ENCODE measurements at places on chromosomes 2 and 18.

GRCh38 chr18:4511166-4511565 is 56.1 kb upstream of the DLGAP1 start:
- DNase-seq: no peak

- DNase-seq: peak; percentile 91
Observed at GRCh38 chr2:69253611-69254301, 133.3 kb downstream of the GFPT1 start.

GRCh38 chr2:85971366-85971765 is 82.6 kb upstream of the ST3GAL5 start:
- peak; percentile 19 for DNase-seq

DNA sequence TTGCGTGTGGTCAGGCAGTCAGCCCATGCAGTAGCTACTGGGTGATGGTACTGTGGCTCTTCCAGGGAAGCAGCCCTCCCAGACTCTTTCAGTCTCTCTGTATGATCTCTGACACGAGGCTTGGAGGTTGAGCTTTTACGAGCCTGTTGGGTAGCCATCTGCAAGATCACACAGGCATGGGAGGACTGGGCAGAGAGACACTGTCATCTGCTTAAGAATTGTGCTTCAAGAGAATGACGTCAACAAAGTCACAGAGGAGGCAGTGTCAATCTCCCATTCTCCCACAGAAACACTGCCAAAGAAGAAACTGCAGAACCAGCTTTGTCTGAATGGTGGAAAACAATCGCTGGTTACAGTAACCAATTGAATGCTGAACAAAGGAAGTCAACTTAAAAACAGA is 78.4 kb upstream of the MC2R start:
- no peak for DNase-seq

DNA sequence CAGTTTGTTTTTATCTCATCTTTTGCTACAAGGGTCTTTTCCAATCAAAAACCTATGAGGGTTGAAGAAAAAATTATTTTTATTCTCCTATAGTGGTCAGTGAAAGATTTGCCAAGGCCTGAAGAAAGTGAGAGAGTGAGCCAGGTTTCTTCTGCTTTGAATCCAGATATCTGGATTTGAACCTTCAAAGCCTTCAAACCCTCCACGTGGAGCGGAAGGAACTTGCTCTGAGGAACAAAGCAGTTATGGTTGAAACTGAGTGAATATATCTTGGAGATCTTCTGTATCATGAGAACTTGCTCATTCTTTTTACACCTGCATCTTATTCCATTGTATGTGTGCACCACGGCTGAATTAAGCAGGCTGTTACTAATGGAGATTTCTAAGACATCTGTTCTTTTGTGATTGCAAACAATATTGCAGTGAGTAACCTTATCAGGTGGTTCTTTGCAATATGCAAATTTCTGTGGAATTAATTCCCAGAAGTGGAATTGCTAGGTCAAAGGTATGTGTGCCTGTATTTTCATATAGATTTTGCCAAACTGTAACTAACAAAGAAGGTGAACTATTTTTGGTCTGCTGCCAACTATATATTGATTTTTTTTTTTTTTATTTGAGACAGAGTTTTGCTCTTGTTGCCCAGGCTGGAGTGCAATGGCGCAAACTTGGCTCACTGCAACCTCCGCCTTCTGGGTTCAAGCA is 147.9 kb downstream of the B3GNT2 start:
- DNase-seq: peak; percentile 12

DNA sequence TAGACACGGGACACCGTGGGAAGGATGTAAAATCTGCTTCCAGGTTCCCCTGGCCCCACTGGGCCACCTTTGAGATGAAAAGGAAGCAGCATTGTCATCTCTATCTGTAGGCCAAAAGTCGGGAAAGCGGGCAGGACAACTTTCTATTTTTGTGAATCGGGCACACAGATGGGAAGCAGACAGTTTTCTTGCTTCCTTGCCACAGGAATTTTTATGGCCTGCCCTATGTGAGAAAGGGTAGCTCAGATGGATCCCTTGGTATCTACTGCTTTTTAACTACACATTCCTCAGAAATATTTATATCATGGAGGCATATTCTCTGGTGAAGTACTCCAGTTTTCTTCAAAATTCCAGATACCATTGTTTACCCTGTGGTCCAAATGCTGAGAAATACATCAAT is 735.5 kb downstream of the CBLN2 start:
- DNase-seq: peak; percentile 26

- DNase-seq: peak; percentile 12
Observed at GRCh38 chr18:2218101-2218500, 353.2 kb downstream of the METTL4 start.

DNA sequence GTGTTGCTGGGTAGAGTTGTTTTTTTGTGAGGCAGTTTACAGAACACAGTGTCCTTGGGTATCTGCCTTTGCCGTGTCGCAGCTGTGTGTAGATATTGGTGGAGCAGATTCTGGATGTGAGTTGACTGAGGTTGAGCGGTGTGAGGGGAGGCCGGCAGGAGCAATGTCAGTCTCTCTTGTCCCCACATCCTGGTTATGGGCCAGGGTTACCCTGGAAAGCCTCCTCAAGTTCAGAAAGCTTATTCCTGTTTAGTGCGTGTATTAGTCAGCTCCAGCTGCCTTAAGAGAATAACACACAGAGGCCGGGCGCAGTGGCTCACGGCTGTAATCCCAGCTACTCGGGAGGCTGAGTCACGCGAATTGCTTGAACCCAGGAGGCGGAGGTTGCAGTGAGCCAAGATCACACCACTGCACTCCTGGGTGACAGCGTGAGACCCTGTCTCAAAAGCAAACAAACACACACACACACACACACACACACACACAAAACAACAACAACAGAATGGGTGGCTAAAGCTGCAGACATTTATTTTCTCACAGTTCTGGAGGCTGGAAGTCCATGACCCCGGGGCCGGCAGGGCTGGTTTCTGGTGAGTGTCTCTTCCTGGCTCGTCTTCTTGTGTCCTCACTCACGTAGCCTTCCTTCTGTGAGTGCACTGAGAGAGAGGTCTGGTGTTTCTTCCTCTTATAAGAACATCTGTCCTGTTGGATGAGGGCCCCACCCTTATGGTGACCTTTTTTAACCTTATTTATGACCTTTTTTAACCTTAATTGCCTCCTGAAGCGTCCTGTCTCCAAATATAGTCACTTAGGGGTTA is 5.1 kb downstream of the NCK2 start:
- peak; percentile 22 for DNase-seq

DNA sequence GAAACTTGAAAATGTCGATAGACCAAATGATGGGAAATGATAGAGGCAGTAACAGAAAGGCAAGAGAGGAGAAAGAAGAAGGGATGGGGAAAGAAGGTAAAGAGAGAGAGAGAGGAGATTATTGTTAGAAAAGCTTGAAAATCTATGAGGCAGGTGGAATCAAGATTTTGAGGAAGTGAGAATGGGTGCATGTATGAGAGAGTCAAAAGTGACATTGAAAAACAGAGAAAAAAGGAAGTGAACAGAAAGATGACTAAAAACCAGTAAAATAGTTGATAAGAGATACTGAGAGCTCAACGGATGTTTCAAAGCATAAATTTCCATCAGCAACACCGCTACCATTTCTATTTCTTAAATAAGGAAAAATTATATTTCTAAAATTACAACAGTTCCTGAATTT is 327.4 kb upstream of the CWC22 start:
- no peak for DNase-seq

- no peak for DNase-seq
Observed at GRCh38 chr2:120847700-120848321, 112.1 kb downstream of the GLI2 start.

- DNase-seq: no peak
Observed at GRCh38 chr2:8796315-8796848, 41.0 kb downstream of the KIDINS220 start.

GRCh38 chr2:113887009-113887792 is 2.7 kb upstream of the ACTR3 start:
- no peak for DNase-seq

DNA sequence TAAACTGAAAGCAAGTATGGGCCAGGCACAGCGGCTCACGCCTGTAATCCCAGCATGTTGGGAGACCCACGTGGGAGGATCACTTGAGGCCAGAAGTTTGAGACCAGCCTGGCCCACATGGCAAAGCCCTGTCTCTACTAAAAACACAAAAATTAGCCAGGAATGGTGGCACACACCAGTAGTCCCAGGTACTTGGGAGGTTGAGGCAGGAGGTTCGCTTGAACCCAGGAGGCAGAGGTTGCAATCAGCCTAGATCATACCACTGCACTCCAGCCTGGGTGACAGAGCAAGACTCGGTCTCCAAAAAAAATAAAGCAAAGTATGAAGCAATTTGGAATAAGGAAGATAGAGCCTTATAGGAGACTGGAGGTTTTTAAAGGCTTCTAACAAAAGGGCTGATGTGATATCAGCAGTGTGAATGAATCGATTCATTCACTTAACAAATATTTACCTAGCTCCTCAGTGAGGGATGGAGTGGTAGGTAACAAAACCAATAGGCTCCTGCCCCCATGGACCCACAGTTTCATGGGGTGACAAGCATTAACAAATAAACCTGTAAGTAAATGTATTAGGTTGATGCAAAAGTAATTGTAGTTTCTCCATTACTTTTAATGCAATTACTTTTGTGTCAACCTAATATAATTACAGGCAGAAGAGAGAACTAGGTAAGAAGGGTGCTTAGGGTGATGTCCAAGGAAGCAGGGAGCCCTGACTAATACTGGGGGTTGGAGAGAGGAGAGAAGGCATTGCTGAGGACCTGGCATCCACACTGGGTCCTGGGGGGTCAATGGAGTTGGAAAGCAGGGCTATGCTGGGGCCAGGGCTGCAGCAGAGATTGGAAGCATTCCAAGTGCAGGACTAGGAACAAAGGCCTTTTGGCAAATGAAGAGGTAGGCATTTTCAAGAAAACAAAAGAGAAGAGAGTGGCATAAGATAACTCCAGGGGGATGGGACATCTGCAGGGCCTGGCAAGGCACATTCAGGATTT is 195.4 kb upstream of the ARL4C start:
- no peak for DNase-seq

GRCh38 chr2:197159661-197160211 is 150.8 kb downstream of the ANKRD44 start:
- DNase-seq: peak; percentile 92

DNA sequence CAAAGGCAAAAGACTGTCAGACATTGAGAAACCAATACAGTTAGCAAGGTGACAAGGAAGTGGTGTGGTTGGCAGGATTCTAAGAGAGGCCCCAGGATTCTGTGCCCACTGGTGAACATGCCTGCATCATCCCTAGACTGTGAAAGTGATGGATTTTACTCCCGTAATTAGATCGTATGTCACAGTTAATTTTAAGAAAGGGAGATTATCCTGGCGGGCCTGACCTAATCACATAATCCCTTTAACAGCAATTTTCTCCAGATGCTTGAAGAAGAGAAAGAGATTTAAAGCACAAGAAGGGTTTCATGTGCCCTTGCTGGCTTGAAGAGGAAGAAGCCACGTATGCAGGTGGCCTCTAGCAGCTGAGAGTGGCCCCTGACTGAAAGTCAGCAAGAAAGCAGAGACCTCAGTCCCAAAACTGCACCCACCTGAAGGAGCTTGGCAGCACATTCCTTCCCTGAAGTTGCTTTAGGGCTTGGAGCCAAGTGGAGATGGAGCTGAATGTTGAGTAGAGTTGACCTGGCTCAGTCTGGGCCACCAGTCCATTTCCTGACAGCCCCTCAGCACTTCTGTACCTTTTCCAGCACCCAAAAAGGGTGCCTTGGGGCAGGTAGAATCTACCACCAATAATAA is 49.1 kb downstream of the GTF3C3 start:
- no peak for DNase-seq

DNA sequence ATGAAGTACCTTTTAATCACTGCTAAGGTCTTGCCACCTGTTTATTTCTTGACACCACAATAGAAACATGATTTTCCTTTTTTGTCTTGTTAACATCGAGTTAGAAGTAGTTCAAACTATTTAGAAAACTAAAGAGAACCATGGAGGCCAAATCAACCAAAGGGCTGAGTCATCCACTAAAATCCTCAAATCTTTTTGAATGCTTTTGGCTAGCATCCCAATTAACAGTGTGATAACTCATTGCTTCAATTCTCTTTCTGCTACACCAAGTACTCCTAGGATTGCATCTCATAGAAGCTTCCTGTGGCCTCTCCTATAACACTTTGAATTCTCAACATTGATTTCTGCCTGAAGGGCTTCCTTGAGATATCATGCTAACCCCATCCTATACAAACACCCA is 159.9 kb upstream of the MMADHC start:
- no peak for DNase-seq

DNA sequence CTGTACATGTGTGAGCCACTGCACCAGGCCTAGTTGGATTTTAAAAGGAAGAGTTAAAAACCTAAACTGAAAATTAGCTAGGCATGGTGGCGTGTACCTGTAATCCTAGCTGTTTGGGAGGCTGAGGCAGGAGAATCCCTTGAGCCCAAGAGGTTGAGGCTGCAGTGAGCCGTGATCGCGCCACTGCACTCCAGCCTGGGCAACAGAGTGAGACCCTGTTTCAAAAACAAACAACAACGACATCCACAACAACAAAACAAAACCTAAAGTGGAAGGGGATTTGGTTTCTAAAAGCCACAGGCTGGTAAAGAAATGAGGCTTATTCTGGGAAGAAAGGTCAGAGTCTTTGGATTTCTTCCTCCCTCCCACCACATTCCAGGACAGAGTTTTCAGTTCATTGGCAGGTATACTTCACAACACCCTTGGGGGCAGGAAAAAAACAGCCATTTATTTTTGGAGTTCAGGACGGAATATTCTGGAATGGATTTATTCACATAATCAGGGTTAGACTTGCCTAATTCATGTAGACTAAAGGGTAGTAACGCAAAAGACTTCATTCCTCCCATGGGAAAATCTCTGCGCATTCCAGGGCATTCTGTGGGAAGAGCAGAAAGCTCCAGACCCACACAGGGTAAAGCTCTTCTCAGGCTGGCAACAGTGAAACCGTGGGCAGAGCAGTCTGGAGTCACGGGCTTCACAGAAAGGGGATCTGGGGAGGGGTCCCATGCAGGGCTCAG is 34.9 kb downstream of the TEX44 start:
- DNase-seq: no peak

GRCh38 chr2:75716406-75716805 is 5.7 kb upstream of the GCFC2 start:
- DNase-seq: no peak

GRCh38 chr2:127052057-127052770 is 54.7 kb downstream of the BIN1 start:
- DNase-seq: no peak

- DNase-seq: peak; percentile 98
Observed at GRCh38 chr2:227759411-227760118, 13.9 kb downstream of the SCYGR8 start.

- DNase-seq: no peak
Observed at GRCh38 chr2:67839242-67839641, 223.6 kb downstream of the C1D start.
